ENCODE measurements at places on chromosomes 12 and 14.

DNA sequence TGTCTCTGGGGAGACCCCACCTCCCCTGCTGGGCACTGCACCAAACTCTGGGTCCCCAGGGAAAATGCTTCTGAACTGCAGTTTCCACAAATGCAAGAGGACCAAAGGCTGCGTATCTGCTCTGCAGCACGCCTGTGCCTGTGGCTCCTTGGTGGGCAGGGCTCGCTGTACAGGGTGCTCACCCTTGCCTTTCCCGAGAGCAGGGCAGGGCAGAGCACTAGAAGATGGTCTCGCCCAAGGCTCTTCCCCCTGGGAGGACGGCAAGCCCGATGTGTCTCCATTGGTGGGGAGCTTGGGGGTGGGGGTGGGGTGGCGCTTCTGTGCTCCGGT, 175.3 kb upstream of the RTL1 start:
- DNase-seq = no peak

- DNase-seq = no peak
Measured at GRCh38 chr14:85090681-85091080, 439.3 kb upstream of the FLRT2 start.

DNA sequence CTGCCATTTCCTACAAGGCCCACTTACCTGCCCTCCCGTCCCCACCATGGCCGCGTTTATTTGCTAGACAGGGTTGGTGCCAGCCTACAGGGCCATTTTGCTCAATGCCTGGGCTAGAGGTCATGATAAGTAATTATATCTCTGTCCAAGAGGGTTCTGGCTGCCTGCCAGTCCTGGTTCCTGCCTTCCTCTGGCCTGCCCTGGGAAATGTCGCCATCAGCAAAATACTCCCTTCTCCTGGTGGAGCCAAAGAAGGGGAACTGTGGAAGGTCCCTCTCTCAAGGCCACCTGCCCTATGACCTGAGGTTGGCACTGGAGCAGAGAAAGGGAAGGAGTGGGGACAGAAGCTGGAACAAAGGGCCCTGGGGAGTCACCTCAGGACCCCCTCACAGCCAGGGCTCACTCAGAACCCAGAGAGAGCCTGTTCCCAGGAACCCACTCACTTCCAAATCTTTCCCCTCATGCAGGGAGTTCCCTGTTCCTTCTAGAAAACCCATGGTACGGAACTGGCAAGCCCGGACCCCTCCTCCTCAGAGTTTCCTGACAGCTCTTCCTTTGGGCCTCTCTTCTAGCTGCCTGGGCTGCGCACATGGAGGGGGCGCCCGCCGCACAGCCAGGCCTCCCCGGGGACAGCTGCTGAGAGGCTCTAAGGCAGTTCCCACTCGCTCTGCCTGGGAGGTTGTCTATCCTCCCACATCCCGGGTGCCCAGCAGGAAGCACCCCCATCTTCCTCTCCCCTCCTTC, 280.5 kb downstream of the DPF3 start:
- no peak for DNase-seq

DNA sequence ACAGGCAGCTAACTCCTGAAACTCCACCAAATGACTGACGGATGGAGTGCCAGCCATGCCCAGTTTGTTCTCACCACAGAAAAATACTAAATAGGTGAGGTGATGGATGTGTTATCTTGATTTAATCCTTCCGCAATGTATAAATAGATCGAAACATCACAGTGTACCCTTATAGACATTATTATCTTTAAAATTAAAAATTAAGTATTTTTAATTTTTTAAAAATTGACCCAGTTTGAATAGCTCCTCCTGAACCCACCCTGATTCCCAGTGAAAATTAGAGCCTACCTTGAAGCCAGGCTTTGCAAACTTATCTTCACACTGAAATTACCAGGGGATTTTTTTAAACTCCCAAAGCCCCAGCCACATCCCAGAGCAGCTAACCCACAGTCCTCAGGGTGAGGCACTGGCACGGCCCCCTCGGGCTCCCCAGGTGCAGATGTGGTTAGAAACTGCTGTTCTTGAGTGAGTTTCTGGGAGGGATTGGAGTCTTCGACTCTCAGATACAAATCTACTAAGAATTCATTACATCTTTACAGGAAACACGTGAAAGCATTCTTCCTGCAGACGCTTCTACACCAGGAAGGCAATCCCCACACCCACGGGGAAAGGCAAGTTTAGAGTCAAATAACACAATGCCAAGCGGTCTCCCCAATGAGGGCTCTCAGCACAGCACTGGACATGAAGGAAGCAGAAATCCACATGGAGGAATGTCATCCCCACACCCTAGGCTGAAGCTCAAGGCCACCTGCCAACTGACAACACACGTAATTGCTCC, 126.4 kb downstream of the RIMBP2 start:
- no peak for DNase-seq

- no peak for DNase-seq
Measured at GRCh38 chr12:109571773-109572505, 1.4 kb downstream of the MMAB start.

- DNase-seq = no peak
Measured at GRCh38 chr14:90890322-90891020, 74.2 kb upstream of the TTC7B start.

DNA sequence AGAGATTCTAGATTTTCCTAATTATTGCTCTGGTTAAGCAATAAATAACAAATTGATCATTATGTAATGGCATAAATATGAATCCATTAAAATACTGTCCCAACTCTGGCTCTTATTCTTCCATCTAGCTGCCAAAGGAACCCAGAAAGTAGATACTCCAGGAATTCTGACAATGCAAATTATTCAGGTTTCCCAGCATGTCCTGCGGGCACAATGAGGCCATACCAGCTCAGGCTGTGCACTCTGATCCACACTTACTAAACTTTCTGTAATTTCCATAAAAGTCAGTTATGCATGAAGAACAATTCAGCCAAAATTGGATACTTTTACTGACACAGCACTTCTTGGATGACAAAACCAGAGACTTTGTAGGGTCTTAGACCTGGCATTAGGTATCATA, 576.3 kb downstream of the KCNH5 start:
- DNase-seq = no peak

DNA sequence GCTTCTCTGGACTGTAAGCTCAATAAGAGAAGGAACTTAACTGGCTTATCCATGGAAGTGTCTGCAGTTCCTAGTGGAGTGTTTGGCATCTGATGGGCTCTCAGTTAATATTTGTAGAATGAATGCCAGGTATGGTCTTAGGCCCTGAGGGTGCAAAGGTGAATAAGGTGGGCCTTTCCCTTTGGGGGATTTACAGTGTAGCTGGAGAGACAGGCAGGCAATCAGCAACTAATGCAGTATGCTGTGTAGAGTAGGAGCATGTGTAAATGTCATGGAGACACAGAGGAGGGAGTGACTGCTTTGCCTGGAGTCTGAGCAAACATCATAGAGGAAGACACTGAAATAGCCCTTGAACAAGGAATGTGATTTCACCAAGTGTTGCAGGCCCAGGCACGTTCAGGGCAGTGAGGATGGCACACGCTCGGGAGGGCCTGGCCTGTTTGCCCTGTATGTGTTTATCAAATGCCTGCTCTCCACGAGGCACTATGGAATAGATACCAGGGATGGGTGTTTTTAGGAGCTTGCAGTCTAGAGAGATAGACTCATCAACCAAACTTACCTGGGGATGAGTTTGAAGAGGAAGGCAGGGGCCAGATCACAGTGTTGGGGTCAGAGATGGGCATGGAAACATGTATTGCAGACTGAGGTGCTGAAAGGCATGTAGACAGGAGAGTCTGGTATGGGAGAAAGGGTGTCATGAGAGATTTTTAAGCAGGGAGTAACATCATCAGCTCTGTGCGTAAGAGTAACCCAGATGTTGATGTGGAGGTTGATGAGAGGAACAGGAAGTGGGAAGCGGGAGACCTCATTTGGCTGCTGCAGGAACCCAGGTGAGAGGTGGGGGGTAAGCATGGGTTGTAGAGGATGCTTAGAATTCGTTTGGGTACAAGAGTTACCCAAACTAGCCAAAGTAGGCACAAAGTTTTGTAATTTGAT, 54.1 kb downstream of the PLXNC1 start:
- no peak for DNase-seq

DNA sequence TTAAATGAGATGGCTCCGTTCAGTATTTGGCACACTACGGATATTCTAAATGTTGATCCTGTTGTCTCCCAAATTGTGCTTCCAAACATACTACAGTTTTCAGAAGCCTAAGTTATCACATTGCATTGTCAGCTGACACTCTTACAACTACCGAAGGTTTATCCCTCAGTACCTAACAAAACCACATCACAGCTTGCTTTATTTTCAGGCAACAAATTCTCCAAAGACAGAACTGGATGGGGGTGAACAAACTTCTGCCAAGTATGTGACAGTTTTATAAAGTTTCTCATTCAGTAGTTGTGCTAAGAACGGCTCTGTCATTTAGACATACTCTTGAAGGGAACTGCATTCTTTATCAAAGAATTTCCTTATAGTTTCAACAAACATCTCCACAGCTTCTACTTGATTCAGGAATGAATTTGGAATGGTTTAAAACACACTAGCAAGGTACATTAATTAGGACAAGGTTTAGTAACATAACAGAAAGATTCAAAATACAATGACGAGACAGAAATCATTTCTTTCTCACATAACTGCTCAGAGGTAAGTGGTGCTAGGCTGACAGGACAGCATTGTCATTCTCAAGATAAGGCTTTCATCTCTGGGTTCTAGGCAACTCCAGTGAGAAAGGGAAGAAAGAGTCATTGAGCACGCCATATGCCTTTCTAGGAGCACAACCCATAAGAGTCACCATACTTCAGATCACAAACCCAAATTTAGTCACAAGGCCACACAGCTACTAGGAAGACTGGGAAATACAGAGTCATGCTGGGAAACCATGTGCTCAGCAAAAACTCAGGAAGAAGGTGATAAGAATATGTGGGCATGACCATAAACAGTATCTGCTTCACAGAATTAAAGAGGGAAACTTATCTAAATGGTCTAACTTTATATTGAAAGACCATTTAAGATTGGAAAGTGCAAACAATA, 100.7 kb downstream of the DUSP6 start:
- no peak for DNase-seq

GRCh38 chr12:92596383-92596782, 106.4 kb upstream of the PLEKHG7 start:
- DNase-seq = no peak

GRCh38 chr12:72738811-72739210, 466.6 kb downstream of the TRHDE start:
- DNase-seq = no peak

DNA sequence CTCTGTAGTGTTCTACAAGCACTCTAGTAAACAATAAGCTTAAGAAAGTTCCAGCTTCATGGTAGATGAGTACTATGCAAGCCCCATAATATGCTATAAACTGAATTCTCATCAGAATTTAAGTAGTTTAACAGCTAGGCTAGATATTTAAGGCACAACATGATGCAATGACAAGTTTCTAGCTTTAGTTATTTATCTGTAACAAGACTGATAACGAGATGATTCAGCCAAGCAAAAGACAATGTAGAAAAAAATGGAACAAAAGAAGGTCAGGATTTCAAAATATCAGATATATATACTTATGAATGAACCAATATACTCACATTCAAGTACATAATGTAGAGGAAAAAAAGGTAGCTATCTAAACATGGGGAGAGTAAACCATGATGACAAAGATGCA, 61.0 kb upstream of the RERGL start:
- no peak for DNase-seq

DNA sequence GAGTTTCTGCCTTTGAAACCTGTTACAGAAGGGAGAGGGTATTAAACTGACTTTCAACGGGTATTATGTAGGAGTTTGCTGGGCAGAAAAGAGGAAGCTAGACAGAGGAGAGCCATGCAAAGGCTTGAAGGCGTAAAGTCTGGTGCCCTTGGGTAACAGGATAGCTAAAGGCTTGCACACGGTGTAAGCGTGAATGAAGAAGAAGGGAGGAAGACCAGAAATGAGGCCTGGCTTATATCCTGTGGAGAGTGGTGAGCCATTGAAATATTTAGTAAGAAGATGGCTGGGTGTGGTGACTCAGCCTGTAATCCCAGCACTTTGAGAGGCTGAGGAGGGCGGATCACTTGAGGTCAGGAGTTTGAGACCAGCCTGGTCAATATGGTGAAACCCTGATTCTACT, 22.6 kb downstream of the SUDS3 start:
- no peak for DNase-seq

DNA sequence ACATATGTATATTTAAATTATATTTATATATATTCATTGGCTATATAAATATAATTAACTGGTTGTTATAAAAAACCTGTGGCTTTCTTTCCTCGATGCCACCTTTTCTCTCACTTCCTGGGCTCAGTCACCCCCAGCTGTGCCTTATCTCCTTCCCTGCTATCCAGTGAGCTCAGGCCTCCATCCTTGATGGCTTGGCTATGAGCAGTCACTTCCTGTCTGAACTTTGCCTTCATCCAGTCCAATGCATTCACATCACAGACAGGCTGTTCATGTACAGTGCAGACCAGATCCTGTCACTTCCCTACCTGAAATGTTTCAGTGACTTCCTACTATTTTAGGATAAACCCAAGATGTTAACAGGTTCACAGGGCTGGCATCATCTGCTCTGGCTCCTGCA, 115.3 kb upstream of the PRB2 start:
- DNase-seq = no peak

- DNase-seq = no peak
Measured at GRCh38 chr14:94682061-94682516, 69.9 kb downstream of the SERPINA3 start.

- no peak for DNase-seq
Measured at GRCh38 chr12:115916910-115917668, 360.4 kb downstream of the MED13L start.

DNA sequence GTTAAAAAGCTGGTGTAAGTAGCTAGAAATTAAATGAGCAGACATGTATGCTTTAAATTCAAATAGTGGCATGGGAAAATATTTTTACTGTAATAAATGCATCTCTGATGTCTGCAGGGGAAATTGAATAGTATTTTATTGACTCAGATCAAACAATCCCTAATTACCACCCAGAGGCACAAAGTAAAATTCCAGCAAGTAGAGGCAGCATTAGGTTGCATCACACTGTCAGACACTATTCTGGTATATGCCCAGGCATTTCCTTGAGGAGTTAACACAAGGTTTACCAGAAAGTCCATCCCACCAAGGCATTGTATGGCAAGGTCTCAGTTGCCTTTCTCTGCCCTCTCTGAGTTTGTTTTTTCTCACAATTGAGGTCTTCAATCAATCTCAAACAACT, 201.6 kb upstream of the KITLG start:
- no peak for DNase-seq

DNA sequence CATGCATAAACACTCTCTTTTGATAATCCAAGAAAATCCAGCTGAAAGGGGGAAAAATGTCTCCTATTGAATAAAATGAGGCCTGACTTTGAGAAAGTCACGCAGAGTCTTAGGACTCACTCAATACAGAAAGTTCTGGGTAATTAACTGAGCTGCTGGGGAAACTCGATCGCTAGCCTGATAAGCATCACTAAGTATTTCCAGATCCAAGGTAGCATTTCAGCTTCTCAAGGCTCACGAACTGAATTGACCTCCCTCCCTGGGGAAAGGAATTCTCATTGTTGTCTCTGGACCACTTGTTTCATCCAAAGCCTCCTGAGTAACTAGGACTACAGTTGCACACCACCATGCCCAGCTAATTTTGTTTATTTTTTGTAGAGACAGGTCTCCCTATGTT, 13.8 kb upstream of the ANAPC5 start:
- no peak for DNase-seq

GRCh38 chr14:57493467-57494181, at the start of gene CCDC198:
Gene CCDC198, minus strand, starts transcription at chr14:57493857. Its CDS starts 142 bp downstream, at chr14:57493715.
- DNase-seq = no peak
